ENCODE measurements at places on chromosomes 3 and 15.

DNA sequence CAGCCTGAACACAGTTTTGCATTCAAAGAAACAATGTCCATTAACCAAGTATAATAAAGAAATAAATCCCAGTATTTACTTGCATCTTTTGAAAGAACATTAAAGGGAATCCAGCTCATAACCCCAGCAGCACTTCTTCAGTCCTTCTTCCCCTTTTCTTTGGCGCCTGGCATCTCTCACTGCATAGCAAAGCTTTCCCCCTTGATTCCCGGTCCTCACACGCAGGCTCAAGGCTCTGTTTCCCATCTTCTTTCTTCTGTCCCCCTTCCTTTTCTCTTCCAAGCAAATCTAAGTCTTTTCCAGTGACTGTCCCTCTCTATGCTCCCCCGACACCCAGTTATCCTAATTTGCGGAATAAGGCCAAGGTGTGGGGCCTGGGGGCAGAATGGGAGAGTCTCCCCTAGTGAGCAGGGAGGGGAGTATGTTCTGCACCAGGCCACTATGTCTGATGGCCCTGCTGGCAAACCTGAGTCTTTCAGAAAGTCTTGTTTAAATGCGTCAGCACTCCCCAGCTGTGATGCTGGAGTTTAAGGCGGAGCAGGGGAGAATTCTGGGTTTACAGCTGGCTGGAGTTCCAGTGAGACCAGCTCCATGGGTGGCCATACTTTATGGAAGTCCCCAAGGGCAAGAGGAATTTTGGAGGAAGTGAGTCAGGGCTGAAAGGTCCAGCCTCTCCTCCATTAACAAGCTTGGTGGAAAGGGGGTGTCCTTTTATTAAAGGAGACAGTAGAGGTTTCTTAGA is 42.1 kb downstream of the GOLGA6A start:
- no peak for DNase-seq

DNA sequence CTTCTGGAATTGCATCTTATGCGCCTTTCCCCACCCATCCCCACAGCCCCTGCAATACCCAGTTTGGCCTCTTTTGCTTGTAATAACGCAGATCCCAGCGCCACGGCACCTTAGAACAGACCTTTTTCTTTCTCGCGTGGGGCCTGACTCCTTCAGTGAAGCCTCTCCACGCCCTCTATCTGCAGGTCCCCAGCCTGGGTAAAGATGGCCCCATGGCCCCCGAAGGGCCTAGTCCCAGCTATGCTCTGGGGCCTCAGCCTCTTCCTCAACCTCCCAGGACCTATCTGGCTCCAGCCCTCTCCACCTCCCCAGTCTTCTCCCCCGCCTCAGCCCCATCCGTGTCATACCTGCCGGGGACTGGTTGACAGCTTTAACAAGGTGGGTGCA is 594 bp downstream of the CRELD1 start:
- DNase-seq: peak; percentile 35

DNA sequence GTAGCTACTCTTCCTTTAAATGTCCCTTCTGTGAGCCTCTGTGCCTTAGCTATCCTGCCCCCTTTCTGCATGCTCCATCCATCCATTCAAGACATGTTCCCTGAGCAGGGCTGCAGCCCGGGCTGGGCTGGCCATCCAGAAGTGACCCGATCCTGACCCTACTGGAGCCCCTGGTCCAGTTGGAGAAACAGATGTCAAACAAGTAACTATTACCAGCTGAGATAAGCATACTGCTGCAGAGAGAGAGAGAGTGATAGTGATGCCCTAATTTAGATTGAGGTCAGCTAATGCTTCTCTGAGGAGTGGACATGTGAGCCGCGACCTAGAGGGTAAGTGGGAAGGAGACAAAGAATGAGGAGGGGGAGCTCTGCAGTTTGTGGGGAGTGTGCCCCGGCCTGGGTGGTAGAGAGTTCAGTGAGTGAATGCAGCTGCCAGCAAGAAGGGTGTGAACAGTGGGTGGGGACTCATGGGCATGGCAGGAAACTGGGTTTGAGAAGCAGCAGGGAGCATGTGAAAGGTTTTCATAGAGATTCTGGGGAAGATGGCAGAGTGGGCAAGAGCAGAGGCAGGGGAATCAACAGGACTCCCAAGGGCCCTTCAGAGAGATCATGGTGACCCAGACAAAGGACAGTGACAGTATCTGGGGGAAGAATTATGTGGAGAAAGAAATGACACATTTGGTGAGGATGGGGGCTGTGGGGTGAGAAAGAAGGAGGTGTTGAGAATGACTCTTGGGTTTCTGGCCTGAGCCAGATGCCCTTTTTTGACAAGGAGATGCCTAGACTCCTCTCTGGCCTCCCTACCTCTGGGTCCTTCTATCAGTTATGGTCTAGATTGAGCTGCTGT is 44.9 kb downstream of the CHCHD6 start:
- DNase-seq: no peak

GRCh38 chr3:108420926-108421325 is 89.5 kb downstream of the MYH15 start:
- DNase-seq: no peak

DNA sequence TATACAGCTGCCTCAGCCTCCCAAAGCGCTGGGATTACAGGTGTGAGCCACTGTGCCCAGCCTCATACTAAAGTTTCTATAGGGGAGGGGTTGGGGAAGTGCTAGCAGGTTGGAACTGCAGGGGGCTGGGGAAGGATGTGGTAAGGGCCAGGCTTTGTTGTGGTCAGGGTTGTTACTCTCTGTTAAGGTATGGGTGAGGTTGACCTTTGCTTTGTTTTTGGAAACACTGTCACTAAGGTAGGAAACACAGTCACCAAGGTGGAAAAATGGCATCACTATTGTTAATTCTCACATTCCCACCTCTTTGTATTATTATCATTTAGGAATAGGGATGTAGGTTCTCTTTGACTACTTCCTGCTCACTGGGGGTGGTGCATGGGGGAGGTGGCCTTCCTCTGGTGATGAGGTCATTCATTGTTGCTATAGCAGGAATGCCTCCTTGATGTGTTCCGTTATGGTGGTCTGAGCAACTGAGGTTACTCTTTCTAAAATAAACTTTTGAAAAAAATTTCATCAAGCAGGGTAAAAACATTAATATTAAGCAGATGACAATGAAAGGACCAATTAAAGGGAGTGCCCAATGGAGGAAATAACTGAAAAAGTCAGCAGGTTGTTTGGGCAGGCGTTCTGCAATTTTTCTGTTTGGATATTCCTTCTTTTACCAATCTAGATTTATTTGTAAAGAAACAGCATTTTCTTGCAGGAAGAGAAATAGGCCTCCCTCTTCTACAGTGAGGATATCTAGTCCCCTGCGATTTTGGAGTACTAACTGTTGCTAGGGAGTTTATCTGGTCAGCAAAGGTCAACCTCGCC is 150.5 kb downstream of the WDR76 start:
- DNase-seq: no peak

- no peak for DNase-seq
Observed at GRCh38 chr3:13475871-13476590, 4.1 kb upstream of the HDAC11 start.

GRCh38 chr3:153233986-153234385 is 72.0 kb downstream of the RAP2B start:
- no peak for DNase-seq

Data from C1 segment of cervical spinal cord (tissue), 14 donors.